ENCODE measurements at places on chromosomes 16 and 17.

DNA sequence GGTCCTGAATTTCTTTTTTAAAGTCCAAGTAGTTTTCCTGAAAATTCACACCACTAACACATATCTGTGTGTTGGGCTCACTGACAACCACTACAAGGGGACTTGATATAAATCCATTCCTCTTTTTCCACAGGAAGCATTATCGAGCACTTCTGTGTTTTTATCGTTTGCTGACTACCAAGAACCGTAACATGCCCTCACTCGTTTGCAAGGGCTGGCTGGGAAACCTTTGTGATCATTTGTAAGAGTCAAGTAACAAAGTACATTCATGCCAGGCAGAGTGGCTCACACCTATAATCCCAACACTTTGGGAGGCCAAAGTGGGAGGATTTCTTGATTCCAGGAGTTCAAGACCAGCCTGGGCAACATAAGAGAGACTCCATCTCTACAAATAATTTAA, 62.1 kb downstream of the ZZEF1 start:
- no peak overlapping the region for H3K4me3 ChIP-seq
- DNase-seq = no peak
- H3K4me1 ChIP-seq = no peaks in the 10 kb centered on the region
- peaks cover 81% of the 10 kb centered on the region for H3K36me3 ChIP-seq
- H3K27ac ChIP-seq = no peak overlapping the region

GRCh38 chr16:9119795-9120194, 28.4 kb downstream of the HAPSTR1 start:
- peaks cover 55% of the 10 kb centered on the region for H3K36me3 ChIP-seq
- DNase-seq = no peak
- no peaks in the 10 kb centered on the region for H3K27me3 ChIP-seq

DNA sequence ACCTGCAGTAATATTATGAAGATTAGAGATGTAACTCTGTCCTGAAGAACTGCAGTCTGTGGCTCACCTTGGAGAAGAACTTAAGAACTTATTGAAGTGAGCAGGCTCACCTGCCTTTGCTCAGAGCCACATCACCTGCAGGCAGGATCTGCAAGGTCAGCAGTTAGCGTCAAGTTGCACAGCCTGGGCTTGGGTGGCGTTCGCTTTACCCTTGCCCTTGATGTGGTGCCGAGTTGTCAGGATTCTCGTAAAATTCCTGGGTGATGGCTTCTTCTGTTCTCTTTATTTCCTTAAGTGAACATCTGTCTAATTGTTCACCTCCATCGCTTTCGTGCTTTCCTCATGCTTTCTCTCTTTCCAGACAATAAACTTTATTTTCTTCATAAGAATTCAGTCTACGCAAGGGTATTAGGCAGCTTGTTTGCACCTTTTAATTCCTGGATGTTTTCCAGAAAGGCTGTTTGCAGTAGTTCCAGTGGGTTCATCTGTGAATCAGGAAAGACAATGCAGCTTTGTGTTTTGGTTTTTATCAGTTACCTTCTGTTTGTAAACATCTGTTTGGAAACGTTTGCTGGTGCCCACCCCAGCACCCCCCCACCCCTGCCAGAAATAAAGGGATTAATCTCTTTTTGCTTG, 254.3 kb downstream of the WWOX start:
- no peak overlapping the region for H3K4me3 ChIP-seq
- H3K27me3 ChIP-seq = no peaks in the 10 kb centered on the region
- H3K4me1 ChIP-seq = no peaks in the 10 kb centered on the region
- no peak for DNase-seq
- no peak overlapping the region for H3K27ac ChIP-seq

GRCh38 chr16:56860226-56861020, 4.6 kb upstream of the SLC12A3 start:
- H3K36me3 ChIP-seq = no peaks in the 10 kb centered on the region
- no peak for DNase-seq
- no peak overlapping the region for H3K4me3 ChIP-seq
- H3K4me1 ChIP-seq = peaks cover 30% of the 10 kb centered on the region

DNA sequence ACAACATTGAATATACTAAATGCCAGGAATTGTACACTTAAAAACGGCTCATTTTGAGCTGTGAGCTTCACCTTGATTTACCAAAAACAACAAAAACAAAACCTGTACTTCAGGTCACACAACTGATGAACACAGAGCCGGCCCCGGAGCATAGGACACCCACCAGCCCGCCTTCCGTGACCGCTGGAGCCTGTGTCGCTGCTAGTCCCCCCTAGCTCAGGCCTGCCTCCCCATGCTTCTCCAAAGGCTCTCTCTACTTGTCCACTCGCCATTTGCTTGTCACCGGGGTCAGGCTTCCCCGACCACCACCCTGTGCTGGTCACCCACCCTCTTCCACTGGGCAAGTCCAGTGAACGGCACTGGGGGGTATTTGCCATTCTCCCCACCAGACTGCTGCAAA, 113.8 kb upstream of the TNRC6C start:
- H3K4me1 ChIP-seq = peaks cover 20% of the 10 kb centered on the region
- no peak overlapping the region for H3K4me3 ChIP-seq
- DNase-seq = no peak
- H3K36me3 ChIP-seq = no peaks in the 10 kb centered on the region
- no peaks in the 10 kb centered on the region for H3K27me3 ChIP-seq
- no peak overlapping the region for H3K27ac ChIP-seq

- peaks cover 5% of the 10 kb centered on the region for H3K36me3 ChIP-seq
- no peak overlapping the region for H3K27ac ChIP-seq
- H3K4me1 ChIP-seq = peaks cover 14% of the 10 kb centered on the region
These were observed 15.0 kb downstream of the CAVIN1 start for GRCh38 chr17:42408061-42408460.

DNA sequence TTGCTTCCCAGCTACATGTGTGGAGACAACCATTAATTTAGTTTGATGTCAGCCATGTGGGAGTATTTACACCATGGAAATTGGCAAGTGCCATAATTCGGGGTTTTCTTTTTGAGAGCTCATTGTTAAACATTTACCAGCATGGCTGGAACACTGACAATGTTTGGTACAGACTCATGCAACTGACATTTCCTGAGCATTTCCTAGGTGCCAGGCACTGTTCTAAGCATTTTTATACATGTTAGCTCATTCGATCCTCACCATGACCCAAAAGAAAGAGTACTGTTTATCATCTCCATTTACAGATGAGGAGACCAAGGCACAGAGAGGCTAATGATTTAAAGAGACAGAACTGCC, 86.9 kb downstream of the FOXL1 start:
- peak overlapping the region; percentile 95 for H3K27ac ChIP-seq
- no peaks in the 10 kb centered on the region for H3K36me3 ChIP-seq
- peaks cover 19% of the 10 kb centered on the region for H3K4me1 ChIP-seq

DNA sequence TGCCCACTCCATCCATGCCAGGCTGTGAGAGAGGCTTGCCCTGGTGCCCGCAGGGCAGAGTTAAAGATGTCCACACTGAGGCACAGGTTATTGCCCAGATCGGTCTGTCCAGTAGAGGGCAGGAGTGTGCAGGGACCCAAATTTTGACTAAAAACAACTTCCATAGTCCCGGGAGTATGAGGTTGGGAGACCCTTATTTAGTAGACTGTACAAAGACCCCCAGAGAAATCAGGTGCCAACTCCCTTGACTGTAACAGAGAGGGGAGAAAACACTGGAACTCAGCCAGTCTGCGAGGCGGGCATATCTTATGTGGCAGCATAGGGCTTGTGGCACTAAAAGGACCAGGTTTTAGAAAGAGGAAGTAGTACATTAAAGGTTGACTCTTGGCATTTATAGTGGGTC, 43.4 kb downstream of the HNF1B start:
- peaks cover 59% of the 10 kb centered on the region for H3K36me3 ChIP-seq
- H3K4me1 ChIP-seq = peaks cover 23% of the 10 kb centered on the region
- H3K27ac ChIP-seq = no peak overlapping the region
- DNase-seq = no peak

DNA sequence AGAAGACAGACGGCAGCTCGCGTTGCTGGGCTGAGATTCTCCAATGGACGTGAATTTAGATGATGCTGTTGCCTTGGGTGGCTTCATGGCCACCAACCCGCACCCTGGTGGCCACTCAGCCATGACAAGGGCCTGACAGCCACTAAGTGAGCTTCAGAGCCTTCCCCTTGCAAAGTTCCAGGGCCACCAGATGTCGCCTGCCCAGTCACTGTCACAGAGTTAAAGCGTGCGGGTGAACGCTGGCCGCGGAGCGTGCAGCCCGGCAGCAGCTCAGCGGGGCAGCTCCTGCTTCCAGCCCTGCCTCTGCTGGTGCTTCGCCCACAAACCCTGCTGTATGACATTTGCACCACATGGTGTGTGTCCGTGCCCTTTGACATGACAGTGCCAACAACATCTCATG, 13.3 kb upstream of the KREMEN2 start:
- H3K4me1 ChIP-seq = peaks cover 5% of the 10 kb centered on the region
- no peak for DNase-seq
- peaks cover 3% of the 10 kb centered on the region for H3K36me3 ChIP-seq
- no peak overlapping the region for H3K27ac ChIP-seq
- H3K27me3 ChIP-seq = peaks cover 7% of the 10 kb centered on the region

- DNase-seq = no peak
- H3K36me3 ChIP-seq = no peaks in the 10 kb centered on the region
- H3K27me3 ChIP-seq = no peaks in the 10 kb centered on the region
- H3K4me1 ChIP-seq = no peaks in the 10 kb centered on the region
- no peak overlapping the region for H3K4me3 ChIP-seq
- H3K27ac ChIP-seq = no peak overlapping the region
These were observed 590.7 kb upstream of the CDH5 start for GRCh38 chr16:65775829-65776228.

- peaks cover 4% of the 10 kb centered on the region for H3K4me1 ChIP-seq
- DNase-seq = no peak
- H3K27me3 ChIP-seq = peaks cover 5% of the 10 kb centered on the region
- H3K36me3 ChIP-seq = no peaks in the 10 kb centered on the region
- H3K27ac ChIP-seq = no peak overlapping the region
These were observed 41.5 kb upstream of the CDH5 start for GRCh38 chr16:66324815-66325515.

- peaks cover 2% of the 10 kb centered on the region for H3K4me1 ChIP-seq
- H3K27me3 ChIP-seq = no peaks in the 10 kb centered on the region
- H3K36me3 ChIP-seq = peaks cover 43% of the 10 kb centered on the region
- no peak for DNase-seq
- H3K27ac ChIP-seq = no peak overlapping the region
These were observed 35.0 kb downstream of the PSME3IP1 start for GRCh38 chr16:57150682-57151330.

DNA sequence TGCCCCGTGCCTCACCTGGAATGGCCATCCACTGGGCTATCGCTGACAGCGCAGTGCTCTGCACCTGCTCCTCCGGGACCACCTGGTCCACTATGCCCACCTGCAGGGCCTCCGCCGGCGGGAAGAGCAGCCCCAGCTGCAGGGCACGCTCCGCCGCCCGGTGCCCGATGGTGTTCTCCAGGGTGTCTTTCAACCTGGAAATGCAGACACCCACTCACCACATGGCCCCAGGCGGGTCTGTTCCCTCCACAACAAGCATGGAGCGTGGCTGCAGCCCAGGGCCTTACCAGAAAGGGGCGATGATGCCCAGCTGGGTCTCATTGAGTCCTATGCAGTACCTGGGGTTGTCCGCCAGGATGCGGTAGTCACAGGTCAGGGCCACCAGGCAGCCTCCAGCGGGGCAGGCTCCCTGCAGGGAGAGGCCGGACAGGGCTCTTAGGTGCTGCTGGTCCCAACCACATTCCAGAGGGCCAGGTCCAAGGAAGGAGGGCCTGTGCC, 6.8 kb downstream of the DNASE1L2 start:
- peaks cover 7% of the 10 kb centered on the region for H3K4me1 ChIP-seq
- H3K4me3 ChIP-seq = no peak overlapping the region
- no peak for DNase-seq
- peaks cover 50% of the 10 kb centered on the region for H3K36me3 ChIP-seq
- H3K27ac ChIP-seq = no peak overlapping the region
- peaks cover 3% of the 10 kb centered on the region for H3K27me3 ChIP-seq

GRCh38 chr17:74750039-74750326, 1.6 kb downstream of the NHERF1 start:
- peak overlapping the region; percentile 98 for H3K4me3 ChIP-seq
- no peak for DNase-seq
- H3K4me1 ChIP-seq = peaks cover 63% of the 10 kb centered on the region

DNA sequence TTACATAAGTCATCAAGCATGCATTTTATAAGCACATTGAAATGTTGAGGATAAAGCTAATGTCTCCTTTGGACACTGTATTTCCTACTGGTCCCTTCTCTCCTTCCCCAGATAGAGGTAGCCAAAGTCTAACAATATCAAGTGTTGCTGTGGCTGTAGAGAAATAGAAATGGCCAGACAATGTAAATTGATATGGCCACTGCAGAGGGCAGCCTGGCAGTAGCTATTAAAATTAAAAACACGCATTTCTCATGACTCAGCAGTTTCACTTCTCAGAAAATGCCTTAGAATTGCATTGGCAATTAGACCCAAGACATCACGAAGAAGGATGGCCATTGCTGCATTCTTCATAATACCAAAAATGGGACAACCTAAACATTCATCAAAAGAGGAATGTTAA, 46.8 kb upstream of the MRTFB start:
- DNase-seq = no peak
- H3K27me3 ChIP-seq = no peaks in the 10 kb centered on the region
- no peak overlapping the region for H3K4me3 ChIP-seq
- no peaks in the 10 kb centered on the region for H3K4me1 ChIP-seq
- H3K36me3 ChIP-seq = no peaks in the 10 kb centered on the region

DNA sequence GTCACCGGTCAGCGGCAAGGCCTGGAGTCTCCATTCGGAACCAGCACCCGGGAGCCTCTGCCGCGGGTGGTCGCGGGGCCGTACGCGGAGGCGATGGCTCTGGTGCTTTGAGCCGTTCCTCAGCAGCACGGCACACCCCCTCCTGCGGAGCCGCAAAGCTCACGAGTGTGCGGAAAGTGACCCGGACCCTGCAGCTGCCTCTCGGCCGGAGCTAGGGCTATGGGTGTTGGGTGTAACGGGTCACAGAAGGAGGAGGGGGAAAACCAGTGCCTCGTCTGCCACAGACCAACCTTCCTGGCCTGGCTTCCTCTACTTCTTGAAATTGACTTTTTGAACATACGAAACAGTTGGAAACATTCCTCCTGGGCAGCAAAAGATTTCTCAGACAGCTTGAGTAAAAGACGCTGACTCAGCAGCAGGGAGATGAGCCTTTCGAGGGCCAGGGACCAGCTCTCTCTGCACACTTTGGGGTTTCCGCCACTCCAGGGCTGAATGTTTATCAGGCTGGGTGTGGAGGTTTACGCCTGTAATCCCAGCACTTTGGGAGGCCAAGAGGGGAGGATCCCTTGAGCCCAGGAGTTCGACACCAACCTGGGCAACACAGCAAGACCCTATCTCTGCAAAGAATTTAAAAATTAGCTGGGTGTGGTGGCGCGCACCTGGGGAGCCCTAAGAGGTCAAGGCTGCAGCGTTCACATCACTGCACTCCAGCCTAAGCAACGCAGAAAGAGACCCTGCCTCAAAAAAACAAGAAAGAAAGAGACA, 26.4 kb upstream of the PITPNA start:
- no peak for DNase-seq
- H3K4me3 ChIP-seq = no peak overlapping the region
- H3K27me3 ChIP-seq = no peaks in the 10 kb centered on the region
- H3K27ac ChIP-seq = no peak overlapping the region
- peaks cover 55% of the 10 kb centered on the region for H3K36me3 ChIP-seq
- peaks cover 47% of the 10 kb centered on the region for H3K4me1 ChIP-seq

GRCh38 chr17:13420418-13420826, 181.3 kb downstream of the HS3ST3A1 start:
- peaks cover 34% of the 10 kb centered on the region for H3K4me1 ChIP-seq
- no peaks in the 10 kb centered on the region for H3K27me3 ChIP-seq
- no peaks in the 10 kb centered on the region for H3K36me3 ChIP-seq
- peak overlapping the region; percentile 96 for H3K27ac ChIP-seq

GRCh38 chr17:29582772-29583171, 6.7 kb downstream of the GIT1 start:
- H3K4me1 ChIP-seq = peaks cover 7% of the 10 kb centered on the region
- no peaks in the 10 kb centered on the region for H3K27me3 ChIP-seq
- DNase-seq = no peak

Measured in large intestine (tissue), 12 donors.